ENCODE measurements at places on chromosomes 5 and 9.

DNA sequence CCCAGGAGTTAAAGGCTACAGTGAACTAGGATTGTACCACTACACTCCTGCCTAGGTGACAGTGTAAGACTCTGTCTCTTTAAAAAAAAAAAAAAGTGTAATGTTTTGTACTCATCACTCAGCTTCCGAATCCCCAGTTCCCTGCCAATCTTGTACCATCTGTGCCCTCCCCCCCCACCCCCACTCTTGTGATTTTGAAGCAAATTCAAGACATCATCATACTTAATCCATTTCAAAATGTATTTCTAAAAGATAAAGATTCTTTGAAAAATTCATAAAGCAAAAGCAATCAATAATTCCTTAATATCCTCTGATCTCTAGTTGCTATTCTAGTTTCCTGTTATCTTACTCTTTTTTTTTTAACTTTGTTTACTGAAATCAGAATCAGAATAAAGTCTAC lies 34.9 kb upstream of the HMCN2 start:
- no peak for DNase-seq

DNA sequence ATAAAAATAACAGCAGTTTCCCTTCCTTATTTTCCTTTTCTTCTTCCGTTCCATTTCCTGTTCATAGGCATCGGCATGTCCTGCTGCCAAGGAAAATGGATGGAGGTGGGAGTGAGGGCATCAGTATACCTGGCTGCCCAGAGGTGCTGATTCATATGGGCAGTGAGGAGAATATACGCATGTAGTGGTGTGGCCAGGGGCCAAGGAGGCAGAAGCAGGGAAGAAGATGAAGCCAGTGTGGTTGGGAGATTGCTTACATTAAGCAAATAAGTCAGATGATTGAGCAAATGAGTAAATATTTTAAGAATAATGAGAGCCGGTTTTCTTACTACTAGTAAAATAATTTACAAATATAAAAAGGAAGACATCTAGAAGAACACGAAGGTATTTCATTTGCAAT lies 344.9 kb upstream of the PAPPA start:
- DNase-seq = no peak

- peak; percentile 50 for DNase-seq
Observed at GRCh38 chr9:33287087-33287490, 3.2 kb upstream of the NFX1 start.

DNA sequence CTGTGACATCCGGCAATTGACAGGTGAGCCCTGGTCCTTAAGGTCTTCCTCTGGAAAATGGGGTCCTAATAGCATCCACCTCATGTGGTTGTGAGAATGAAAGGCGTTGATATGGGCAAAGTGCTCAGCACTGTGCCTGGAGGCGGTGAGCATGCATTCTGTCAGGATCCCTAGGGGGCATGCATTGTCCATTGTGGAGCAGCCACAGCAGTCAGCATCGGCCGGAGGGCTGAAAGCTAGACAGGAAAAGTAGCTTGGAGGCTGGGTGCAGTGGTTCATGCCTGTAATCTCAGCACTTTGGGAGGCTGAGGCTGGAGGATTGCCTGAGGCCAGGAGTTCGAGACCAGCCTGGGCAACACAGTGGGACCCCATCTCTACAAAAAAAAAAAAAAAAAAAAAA lies 122.2 kb downstream of the LHX2 start:
- DNase-seq = no peak

DNA sequence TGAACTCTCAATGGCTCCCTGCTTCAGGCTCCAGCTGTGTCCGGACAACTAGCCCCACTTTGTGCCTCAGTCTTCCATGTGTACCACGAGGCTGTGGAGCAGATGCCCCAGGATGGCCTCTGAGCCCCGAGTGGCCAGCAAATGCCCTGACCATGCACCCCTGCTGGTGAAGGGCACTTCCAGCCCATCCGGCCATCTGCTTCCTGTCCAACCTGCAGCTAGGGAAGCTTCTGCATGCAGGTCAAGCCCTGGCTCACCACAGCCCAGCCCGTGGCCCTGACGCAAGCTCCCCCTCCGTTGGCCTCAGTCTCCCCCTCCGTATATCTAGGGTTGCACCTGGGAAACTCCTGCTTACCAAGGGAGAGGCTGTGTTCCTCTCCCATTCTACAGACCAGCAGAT lies 4.8 kb downstream of the NINJ1 start:
- DNase-seq = no peak

DNA sequence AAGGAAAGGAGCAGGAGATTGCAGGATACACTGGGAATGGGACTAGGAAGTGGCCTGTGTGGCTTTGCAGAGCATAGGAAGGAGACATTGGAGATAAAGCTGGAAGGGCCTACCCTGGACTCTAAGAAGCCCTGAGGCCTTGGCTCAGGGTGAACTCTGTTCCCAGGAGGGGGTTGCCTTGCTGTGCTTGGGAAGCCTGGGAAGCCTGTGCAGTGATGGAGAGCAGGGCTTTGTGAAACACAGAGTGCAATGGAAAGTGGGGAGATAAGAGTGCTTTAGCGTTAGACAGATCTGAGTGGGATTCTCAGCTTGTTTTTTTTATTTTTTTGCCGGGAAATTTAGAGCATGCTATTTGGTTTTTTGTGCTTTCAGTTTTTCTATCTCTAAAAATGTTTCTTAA lies 437.8 kb downstream of the KDM4C start:
- DNase-seq = no peak

DNA sequence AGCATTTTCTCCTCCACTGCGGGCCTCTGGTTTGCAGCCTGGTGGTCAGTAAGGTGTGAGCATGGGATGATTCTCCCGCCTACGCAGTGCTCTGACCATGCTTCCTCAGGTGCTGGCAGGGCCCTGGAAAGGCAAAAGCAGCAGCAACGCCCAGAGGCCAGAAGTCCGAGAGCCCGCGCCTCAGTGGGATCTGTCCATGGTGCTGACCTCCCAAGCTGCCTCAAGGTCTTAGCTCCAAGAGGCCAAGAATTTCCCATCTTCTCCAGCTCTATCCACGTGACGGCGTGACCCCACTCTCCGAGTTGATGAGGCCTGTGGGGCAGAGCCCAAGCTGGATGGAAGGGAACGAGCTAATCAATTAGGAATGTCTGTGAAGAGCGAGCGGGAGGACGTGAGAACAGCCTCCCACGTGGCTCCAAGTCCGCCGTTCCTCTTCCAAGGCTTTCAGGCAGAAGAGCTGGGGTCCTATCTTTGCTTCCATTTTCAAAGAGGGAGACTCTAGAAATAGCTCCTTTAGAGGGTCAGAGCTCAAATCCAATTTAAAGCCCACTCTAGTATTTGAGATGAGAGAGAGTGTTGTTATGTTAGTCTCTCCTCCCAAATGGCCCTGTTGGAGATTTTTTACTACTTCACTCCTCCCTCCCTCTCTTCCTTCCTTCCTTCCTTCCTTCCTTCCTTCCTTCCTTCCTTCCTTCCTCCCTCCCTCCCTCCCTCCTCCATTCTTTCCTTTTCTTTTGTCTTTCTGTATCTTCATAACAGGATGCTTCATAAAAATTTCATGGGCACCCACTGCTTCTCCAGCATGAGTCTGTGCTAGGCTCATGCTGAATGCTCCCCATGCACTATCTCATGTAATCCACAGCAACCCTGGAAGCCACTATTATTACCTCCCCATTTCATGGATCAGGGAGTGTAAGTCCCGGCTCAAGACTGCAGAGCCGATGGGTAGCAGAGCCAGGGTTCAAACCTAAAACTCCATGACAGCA lies 69.3 kb downstream of the OLFM1 start:
- DNase-seq = no peak

GRCh38 chr5:149063017-149063687 lies at the start of gene SH3TC2:
TSS of gene SH3TC2 (minus strand) at chr5:149063062. CDS start at chr5:149063022, 40 bp downstream.
- peak; percentile 33 for DNase-seq

GRCh38 chr5:169904508-169904907 lies 75.8 kb downstream of the INSYN2B start:
- no peak for DNase-seq

DNA sequence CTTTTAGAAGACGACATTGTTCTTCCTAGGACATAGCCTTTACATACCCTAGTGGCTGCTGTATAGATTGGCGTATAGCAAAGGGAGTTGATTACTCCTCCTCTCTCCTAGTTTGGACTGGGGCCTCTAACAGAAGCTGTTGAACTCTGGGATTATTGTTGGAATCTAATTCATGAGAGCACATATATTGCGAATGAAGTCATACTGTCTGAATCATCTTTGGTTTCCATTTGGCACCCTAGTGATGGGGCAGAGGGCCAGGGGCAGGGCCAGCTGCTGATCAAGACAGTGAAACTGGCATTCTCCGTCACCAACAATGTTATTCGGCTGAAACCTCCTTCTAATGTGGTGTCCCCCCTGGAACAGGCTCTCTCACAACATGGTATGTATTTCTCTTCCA lies 40.3 kb downstream of the NUP188 start:
- DNase-seq = no peak

DNA sequence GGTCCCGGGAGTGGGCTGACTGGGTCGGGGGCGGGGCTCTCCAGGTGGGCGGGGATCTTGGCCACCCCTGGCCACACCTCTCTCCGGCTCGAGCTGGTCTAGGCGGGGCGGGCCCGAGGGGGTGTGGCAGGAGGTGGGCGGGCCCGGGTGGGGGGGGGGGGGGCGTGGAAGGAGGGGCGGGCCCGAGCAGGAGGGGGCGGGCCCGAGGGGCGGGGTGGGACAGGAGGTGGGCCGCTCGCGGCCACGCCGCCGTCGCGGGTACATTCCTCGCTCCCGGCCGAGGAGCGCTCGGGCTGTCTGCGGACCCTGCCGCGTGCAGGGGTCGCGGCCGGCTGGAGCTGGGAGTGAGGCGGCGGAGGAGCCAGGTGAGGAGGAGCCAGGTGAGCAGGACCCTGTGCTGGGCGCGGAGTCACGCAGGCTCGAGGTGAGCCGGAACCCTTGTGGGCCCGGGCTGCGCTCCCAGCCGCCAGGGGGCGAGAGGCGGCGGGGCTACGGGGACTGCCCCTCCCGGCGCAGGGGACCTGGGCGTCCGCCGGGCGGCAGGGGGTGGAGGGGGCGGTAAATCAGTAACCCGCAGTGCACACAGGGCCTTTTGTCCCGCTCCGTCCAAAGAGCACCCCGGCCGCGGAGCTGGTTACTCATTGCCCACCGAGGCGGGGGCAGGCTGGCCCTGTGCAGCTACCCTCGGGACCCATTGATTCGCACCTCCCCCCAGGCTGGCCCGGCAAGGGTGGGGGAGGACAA lies at the start of gene FGFR4:
Gene FGFR4 (plus strand): TSS at position 262 of the 744 bp plus-strand sequence. CDS start 2,688 bp downstream, outside the sequence.
- peak; percentile 49 for DNase-seq

- no peak for DNase-seq
Observed at GRCh38 chr5:146463446-146463845, 16.3 kb downstream of the TCERG1 start.

- no peak for DNase-seq
Observed at GRCh38 chr5:15533129-15533893, 33.3 kb downstream of the FBXL7 start.

- DNase-seq = no peak
Observed at GRCh38 chr5:143760131-143760505, 51.8 kb upstream of the HMHB1 start.

DNA sequence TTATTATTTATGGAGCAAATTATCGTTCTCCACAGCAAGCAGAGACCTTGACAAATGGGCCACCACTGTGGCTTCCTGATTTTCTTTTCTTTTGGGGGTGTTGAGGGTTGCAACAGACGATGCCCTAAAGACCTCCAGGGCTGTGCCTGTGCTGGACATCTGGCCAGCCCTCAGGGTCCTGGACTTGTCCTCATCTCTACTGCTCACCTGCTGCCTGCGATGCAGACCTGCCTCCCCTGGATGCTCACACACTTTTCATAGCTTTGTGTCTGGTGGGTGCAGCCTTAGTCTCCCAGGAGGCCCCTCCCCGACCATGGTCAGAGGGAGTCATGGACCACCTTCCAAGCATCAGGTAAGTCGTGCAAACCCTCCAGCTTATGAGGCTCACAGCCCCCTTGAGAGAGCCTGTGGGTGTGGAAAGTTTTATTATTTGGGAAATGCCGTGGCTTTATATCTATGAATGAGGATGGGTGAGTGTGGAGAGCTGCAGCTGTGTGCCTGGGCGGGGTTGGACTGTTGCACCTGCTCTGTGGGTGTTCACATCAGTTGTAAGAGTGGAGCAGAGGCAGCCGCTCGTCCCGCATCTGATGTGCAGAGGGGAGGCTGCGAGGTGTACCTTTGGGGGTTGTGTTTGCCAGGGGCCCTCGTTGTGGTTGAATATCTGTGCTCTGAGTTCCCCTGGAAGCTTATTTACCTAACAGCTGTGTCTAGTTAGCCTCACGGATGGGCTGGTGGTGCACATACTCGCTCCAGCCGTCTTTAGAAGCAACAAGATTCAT lies 126.3 kb upstream of the IRX4 start:
- DNase-seq = no peak

GRCh38 chr5:181181650-181182565 lies 23.1 kb downstream of the TRIM7 start:
- DNase-seq = peak; percentile 37

DNA sequence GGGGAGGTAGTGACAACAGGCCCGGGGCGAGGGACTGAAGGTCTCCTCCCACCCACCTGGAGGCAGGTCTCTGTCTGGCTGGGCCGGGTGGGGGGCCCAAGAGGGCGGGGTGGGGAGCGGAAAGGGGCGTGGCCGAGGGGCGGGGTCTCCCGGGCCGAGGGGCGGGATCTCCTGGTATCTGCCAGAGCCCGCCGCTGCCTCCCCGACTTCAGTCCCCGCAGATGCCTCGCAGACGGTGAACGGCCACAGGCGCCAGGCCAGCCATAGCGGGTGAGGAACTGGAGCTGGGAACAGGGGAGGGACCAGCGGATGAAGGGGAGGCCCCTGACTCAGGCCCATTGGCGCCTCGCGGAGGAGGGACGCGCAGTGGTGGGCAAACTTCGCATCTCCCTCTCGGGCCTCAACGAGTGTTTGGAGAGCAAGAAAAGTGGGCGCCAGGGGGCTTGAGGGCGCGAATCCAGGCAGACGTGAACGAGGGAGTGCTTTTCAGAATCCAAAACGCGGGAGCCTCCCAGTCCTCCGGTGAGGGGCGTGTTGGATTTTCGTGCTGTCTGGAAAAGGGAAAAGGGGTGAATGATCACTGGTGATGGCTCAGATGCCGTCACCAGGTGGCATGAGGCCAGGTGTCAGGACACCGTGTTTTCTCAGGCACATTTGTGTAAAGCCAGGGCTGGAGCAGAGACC lies at the start of gene ADGRD2:
Gene ADGRD2 (plus strand): TSS at position 211 of the 684 bp plus-strand sequence. CDS start 1,216 bp downstream, outside the sequence.
- peak; percentile 45 for DNase-seq

GRCh38 chr5:73221161-73221560 lies 48.2 kb downstream of the TMEM174 start:
- no peak for DNase-seq

- peak; percentile 78 for DNase-seq
Observed at GRCh38 chr5:93421987-93422401, 159.0 kb downstream of the NR2F1-AS1 start.

DNA sequence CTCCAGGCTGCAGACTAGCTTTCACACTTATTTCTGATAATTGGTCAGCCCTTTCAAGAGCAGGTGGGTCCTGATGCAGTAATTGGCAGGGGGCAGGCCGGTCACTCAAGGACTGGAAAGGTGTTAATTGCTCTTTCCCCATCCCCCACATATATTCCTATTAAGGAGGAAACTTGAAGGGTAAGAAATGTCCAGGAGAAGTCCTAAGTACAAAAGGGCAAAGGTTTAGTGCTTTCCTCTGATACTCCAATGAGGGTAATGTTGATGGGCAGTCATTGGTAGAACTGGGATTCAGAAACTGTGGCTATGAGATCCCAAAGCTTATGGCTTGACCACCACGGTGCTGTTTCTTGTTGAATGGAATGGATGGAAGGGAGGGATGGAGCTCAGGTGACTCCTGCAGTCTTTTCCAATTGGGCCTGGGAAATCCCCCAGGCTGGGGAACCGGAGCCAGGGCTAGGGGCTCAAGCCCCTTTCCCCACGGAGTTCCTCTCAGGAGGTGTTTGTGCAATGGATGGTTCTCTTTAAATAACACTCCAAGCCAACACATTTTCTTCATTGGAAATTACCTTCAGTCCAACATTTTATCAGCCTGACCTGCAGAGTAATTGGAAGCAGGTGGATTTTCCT lies 103.2 kb upstream of the ALDH1B1 start:
- DNase-seq = peak; percentile 53

- DNase-seq = no peak
Observed at GRCh38 chr9:135065151-135065550, 22.3 kb upstream of the OLFM1 start.

Data from brain (organoid and tissue), 16 donors.